Epithelial cell of prostate (primary cell): ENCODE measurements at places on chromosomes 7 and 10.

DNA sequence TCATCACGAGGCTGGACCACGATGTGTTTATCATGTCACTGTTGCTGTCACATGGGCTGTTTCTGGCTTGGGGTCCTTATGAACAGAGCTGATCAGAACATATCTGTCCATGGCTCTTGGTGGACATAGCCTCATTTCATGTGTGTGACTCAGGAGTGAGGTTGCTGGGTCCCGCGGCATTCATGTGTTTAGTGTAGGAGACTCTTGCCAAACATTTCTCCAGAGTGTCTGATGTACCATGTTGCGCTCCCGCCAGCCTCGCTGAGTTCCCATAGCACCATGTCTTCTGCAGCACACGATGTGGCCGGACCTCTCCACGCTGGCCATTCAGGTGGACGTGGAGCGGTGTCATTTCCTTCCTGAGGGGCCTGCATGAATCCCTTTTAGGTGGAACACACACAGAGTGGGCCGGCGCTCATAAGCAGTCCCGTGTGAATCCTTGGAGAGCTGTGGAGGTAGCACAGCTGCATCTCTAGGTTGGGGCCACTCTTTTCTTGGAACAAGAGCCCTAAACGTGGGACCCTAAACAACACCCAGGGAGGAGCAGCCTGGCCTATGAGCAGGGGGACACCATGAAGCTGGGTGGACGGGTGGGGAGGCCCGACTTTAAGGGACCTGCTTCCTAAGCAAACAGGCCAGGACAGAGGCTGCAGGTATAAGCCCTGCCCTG, 134.6 kb downstream of the LHPP start:
- DNase-seq = no peak

DNA sequence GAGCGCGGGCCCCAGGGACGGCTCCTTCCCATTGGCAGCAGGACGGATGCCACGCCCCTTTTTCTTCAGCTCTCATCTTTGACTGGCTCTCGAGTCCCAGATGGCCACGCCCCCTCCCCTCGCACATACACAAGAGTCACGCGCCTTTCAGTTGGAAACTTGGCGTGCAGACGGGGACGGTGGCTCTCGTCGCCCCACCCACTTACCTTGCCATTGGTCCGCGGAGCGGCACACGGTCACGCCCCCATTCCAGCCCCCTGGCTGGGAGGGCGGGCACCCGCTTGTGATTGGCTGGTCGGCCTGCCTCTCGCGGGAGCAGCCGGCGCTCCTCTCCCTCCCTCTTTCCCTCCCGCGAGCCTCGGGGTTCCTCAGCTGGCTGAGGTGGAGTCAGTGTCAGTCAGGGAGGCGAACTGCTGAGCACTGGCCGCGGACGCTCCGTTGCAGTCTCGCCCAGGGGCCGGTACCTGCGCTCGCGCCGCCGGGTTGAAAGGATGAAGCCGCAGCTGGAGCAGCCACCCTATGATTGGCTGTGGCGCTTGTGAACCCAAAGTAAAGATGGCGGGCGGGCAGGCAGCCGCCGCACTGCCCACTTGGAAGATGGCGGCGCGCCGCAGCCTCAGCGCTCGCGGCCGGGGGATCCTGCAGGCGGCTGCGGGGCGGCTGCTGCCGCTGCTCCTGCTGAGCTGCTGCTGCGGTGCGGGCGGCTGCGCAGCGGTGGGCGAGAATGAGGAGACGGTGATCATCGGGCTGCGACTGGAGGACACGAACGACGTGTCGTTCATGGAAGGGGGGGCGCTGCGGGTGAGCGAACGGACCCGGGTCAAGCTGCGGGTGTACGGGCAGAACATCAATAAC, at the start of gene CNNM2:
TSS of gene CNNM2 (plus strand) at position 333 of the 855 bp plus-strand sequence. CDS start at position 520, 187 bp downstream.
- peak; percentile 97 for DNase-seq

- DNase-seq = no peak
Measured at GRCh38 chr7:76187272-76187671, 14.4 kb upstream of the SRRM3 start.

- peak; percentile 55 for DNase-seq
Measured at GRCh38 chr10:74898201-74898976, 72.0 kb downstream of the KAT6B start.

DNA sequence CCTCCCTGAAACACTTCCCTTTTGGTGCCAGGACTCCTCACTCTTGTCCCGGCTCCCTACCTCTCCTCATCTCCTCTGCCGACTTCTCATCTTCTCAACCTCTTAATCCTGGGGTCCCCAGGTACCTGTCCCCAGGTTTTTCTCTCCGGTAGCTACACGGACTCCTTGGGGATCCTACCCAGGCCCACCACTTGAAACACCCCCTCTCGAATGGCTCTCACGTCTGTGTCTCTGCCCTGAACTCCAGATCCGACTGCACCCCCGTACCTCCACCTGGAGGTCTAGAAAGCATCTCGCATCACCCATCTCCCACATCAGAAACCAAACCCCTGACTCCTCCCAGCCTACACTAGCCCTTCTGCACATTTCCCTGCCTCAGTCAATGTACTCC, 4.8 kb downstream of the TBATA start:
- DNase-seq = no peak

GRCh38 chr10:111017098-111017497, 59.7 kb upstream of the ADRA2A start:
- no peak for DNase-seq

- DNase-seq = no peak
Measured at GRCh38 chr10:121183707-121184106, 332.5 kb downstream of the WDR11 start.

DNA sequence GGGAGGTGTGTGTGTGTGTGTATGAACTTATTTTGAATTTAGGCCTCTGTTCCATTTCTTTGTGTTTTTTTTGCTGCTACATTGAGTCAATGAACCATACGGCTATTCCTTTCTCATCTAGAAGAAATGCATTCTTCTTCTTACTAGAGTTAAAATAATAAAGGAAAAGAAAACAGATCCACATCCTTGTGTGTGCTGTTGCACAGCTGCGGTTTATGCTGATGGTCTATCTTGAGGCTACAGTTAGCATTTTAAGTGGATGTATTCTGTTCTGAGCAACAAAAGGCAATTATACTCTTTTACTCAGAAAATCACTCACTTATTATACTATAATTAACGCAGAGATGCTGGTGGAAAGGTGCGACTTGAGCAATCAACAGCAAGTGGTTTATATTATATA, 615.0 kb upstream of the MBL2 start:
- DNase-seq = no peak

- no peak for DNase-seq
Measured at GRCh38 chr10:29853913-29854312, 205.5 kb downstream of the JCAD start.

- DNase-seq = no peak
Measured at GRCh38 chr10:52758406-52758805, 14.2 kb downstream of the MBL2 start.

- DNase-seq = no peak
Measured at GRCh38 chr7:18450019-18450418, 45.5 kb upstream of the HDAC9 start.

DNA sequence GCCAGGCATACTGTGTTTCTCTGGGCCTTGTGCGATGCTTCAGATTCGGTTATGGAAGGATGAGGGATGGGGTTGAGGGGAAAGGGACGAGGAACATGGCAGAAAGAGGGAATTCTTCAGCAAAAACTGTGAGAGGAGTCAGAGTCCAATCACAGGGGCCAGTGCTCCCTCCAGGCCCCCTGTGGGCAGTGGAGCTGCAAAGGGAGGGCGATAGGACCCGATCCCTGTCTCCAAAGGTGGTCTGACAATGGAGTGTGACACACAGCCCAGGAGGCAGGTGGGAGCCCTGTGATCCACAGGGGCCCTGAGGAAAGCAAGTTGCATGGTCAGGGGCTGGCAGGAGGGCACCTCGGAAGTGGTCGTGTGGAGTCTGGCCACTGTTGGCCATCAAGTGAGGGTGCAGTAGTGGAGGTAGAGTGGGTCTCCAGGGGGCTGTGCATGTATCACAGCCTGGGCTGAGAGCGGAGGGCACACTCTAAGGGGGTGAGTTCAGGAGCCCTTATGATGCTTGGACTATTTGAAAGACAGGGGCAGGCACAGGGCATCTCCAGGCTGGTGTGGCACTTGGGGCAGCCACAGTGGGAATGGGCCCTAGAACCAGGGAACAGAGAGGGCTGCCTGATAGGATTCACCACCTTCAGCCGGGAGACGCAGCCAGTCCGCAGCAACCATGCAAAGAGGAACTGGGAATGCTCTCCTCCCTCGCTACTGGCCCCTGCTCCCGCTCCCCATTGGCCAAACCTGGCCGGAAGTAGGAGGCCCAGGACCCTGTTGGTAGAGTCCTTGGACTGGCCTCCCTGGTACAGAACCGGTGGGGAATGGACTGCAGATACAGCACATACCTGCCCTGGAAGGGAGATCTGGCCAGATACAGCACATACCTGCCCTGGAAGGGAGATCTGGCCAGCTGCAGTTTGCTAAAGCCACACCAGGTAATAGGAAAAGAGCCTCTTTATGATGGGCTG, 115.9 kb downstream of the ADCY1 start:
- no peak for DNase-seq

- no peak for DNase-seq
Measured at GRCh38 chr10:52870562-52870961, 98.0 kb upstream of the MBL2 start.

DNA sequence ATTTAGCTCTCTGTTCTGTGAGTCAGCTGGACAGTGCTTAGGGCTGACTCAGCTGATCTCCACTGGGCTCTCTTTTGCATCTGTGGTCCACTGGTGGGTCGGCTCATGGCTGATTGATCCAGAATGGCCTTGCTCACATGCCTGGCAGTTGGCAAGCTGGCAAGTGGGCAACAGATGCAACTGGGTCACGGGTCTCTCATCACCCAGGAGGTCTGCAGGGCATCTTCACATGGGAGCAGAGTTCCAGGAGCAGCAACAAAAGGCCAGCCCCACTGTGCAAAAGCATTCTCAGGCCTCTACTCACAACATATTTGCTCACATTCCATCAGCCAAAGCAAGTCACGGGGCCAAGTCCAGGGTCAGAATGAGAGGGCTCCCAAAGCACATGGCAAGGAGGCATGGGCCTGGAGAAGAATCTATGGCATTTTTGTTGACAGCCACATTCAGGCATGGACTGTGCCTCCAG, 98.8 kb downstream of the OAT start:
- DNase-seq = no peak

DNA sequence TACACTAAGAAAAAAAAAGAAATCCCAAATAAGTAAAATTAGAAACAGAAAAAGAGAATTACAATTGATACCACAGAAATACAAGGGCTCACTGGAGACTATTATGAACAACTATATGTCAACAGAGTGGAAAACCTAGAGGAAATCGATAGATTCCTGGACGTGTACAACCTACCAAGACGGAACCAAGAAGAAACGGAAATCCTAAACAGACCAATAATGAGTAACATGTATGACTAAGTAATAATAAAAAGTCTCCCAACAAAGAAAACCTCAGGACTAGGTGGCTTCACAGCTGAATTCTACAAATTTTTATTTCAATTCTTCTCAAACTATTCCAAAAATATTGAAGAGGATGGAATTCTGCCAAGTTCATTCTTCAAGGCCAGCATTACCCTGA, 13.9 kb downstream of the DIP2C start:
- DNase-seq = no peak

DNA sequence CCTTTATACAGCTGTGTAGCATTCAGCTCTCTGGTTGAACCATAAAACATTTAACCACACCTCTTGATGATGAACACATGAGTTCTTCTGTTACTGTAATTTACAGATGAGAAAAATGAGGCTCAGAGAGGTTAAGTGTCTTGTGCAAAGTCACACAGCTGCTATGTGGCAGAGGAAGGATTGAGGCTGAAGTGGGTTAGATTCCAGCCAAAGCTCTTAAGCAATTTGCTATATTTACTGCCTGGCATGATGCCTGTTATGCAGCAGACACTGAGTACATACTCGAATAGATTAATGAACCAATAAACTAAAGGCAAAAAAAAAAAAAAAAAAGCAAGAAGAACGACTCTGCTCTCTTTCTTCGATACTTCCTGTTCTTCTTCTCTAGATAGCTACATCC, 35.7 kb downstream of the GFRA1 start:
- no peak for DNase-seq

- DNase-seq = no peak
Measured at GRCh38 chr7:154990964-154991540, 11.9 kb downstream of the PAXIP1 start.

GRCh38 chr10:18501198-18501597, 150.2 kb downstream of the NSUN6 start:
- no peak for DNase-seq

DNA sequence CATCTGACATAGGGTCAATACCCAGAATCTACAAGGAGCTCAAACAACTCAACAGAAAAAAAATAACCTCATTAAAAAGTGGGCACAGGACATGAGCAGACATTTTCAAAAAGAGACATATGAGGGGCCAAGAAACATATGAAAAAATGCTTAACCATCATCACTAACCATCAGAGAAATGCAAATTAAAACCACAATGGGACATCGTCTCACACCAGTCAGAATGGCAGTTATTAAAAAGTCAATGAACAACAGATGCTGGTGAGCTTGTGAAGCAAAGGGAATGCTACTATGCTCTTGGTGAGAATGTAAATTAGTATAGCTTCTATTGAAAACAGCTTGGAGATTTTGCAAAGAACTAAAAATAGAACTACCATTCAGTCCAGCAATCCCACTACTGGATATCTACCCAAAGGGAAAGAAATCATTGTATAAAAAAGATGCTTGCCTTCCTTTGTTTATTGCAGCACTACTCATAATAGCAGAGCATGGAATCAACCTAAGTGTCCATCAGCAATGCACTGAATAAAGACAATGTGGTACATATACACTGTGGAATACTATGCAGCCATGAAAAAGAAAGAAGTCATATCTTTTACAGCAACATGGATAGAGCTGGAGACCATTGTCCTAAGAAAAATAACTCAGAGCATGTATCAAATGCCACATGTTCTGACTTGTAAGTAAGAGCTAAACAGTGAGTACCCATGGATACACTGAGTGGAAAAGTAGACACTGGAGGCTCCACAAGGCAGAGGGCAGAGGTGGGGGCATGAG, 139.8 kb downstream of the ADARB2 start:
- no peak for DNase-seq

DNA sequence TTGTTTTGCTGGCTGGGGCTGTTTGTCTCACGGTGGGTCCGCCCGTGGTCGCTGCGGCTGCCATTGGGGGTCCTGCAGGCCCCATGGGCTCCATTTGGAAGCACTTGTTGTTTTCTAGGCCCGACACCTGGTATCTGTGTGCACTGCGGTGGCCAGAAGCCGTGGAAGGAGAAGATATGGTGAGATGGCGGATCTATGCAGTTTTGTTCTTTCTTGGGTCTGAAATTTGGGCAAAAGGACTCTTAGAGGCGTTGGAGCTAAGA, 109.5 kb upstream of the SHH start:
- no peak for DNase-seq

- no peak for DNase-seq
Measured at GRCh38 chr7:100874300-100874576, 665 bp upstream of the SRRT start.

GRCh38 chr10:63382066-63382465, 83.7 kb downstream of the JMJD1C start:
- no peak for DNase-seq

GRCh38 chr7:1754345-1754908, 84.3 kb downstream of the ELFN1 start:
- no peak for DNase-seq

GRCh38 chr7:2911466-2911865, 67.4 kb upstream of the GNA12 start:
- no peak for DNase-seq
